ENCODE measurements at places on chromosomes 2 and 18.
A peak's percentile ranks its signal among the peaks of the same experiment; 100 is the strongest.

DNA sequence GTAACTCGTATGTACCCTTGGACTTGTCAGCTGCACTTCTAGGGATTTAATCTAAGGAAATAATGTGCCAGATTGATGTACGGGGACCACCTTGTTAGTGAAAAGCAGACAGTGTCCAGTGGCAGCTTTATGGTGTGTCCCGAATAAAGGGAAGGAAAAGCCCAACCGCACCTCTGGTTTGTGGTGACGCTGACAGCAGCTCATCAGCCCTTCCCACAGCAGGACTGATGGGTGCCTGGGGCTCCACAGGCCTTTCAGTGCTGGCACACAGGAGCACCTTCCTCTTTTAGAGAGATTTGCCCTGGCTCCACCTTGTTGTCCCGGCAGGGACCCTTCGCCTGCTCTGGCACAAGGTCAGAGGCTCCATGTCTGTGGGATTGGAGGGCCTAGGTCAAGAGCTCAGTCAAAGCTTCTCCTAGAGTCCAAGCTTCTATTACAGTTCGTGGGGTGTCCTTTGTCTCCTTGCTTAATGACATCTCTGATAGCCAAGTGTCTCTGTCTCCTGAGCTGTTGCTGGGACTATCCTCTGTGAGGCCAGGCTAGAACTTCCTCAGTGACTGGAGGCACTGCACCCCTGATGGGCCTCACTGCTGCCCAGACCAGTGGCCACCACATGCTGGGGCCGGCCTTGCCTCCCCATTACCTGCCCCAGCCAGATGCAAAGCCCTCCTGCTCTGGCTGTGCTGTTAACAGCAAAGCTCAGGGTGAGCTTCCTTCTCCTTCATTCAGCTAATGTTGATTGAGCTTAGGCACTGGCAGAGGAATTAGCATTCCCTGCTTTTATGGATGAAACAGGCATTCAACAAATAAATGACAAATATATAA is 33.0 kb upstream of the SCLY start:
- DNase-seq: no peak

DNA sequence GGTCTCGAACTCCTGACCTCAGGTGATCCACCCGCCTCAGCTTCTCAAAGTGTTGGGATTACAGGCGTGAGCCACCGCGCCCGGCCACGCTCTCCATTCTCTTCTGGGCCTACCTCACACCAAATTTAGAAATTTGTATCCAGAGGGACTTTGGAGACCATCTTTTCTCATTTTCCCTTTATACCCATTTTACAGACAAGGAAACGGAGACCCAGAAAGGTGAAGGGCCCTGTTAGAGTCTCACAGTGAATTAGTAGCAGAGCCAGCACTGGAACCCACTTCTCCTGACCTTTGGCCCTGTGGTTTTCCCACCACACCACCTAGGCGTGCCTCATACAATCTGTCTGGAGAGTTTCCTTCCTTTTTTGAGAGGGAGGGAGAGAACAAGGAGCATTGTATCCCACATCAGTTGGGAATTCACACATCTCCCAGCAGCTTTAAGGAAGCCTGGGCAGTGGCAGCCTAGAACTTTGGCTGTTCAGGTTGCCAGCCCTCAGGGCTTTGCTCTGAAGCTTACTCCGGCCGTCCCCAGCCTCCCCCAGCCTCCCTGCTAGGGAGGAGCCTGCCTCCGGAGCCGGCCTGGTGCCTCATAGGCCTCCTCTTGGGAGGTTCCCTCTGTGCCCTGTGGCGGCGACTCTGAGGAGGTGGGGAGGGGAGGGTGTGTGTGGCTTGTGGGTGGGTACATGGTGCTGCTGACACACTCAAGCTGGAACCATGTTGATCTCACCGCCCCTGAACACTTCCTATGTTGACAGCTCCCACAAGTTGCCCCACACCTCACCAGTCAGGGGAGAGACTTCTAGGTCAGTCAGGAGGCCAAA is 13.8 kb downstream of the FOSL2 start:
- DNase-seq: peak; percentile 84

DNA sequence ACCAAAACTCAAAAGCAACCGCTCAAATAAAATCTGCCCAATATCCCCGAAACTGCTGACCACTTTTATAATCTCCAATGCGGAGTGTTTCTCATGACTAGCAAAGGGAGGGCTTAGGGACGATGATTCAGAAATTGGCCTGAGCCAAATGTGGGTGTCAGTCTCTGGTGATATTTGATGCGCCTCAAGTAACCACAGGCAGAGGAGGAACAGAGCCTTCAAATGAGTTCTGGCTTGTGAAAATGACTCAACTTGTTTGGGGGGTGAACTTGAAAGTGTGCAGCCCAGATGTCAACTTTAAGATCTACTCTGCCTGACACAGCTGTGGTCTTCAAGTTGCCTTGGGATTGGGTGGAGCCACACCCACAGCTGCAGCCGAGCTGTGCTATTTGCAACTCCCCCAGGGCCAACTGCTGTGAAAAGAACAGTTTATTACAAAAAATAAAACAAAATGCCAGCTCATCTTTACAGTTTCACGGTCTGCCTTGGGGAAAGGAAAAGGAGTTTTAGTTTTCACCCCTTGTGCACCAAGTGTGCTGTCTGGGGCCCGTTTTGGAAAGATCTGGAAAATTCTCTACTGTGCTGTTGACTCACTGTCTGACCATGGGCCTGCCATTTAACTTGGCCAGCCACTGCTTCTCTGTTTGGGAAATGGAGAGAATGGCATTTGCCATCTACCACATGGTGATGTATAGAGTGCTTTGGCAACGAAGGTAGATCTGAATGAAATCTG is 222.1 kb downstream of the MTX2 start:
- peak; percentile 9 for DNase-seq

DNA sequence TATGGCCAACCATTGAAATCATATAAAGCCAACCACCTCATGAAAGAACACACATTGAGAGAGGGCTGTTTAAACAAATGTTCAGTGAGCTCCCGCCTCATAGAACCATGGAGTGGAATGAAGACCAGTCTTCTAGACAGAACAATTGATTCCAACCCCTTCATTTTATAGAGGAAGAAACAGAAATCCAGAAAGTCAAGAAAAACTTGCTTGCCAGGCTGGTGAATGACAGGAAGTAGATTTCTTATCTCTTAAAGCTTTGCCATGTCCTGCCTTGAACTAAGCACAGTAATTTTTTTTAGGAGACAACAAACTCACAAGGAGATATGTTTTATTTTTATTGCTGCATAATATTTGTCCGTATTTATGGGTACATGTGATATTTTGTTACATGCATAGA is 16.5 kb upstream of the NRP2 start:
- no peak for DNase-seq

DNA sequence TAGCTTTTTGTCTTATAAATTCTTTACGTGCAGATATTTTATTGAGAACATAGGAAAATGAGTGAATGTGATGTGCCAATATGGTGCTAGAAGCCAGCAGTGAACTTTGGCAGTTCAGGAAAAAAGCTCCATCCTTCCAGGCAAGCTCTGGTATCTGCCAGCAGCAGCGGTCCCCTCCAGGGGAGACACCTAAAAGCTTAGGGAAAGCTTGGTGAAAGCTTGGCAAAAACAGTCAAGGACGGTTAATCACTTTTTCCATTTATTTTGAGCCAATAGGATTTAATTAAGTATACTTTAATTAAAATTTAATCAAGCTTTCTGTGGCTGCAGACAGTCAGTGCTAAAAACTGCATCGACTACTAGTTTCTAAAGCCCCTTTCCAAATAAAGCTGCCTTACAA is 60.4 kb downstream of the PID1 start:
- no peak for DNase-seq

DNA sequence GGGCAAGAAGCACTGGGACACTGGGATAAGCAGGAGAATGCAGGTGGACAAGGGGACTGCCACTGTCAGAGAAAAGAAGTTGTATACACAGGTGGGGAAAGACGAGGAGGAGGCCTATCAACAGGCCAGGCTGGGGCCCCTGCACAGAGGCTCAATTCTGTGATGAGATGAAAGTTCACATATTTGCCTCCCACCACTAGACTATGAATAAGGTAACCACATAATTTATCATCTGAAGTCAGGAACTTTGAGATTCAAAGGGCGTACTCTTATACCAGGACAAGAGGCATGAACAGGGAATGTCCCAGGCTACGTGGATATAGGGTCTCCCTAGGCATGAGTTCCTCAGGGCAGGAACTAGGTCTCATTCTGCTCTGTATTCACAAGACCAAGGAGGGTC is 34.2 kb downstream of the RNU4ATAC start:
- no peak for DNase-seq

DNA sequence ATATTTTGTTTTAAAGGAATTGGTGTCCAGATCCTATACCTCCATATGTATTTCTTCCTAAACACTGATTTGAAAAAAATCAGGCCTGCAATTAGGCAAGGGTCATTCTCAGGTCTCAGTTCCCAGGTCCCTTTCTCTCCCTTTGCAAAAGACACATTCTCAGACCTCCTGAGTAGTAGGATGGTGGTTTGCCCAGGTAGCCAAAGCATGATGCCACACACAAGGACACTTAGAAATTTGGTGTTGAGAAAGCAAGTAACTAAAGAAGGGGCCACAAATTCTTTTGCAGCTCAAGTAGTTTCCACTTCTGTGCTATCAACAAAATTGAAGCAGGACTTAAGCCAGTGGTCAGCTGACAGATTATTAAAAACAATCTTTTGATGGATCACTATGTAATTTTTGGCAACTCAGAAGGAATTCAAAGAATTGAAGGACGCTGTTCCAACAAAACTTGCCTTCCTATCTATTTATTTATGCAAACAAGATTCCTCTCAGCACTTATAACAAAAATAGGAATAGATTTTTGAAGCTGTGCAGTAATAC is 6.6 kb upstream of the MYO5B start:
- DNase-seq: no peak

GRCh38 chr2:148670773-148671172 is 26.2 kb downstream of the EPC2 start:
- DNase-seq: no peak

DNA sequence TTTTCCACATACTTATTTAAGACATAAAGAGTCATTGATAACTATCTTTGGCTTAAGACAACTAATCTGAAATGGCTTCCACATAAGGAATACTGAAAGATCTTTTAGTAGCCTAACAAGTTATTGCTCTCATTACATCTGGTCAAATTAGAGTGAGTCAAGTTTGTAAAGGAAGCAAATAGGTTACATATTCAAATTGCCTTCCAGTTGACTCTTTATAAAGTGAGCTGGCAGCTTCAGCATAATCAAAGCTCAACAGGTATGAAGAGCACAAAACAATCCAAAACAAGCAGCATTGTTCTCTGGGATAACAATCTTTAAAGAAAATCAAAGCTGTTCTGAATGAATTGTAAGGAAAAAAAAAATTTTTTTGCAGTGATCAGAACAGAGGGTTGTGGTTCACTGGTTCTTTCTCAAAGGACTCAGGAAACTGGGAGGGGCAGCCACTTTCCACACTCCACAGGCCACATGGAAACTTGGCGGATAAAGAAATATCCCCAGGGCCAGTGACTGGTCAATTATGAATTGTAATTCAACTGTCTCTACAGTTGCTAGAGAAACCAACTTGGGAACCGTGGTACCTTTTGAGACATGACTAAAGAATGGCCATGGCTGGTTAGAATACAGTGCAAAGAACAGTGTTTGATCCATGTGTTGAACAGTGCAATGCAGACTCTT is 369.3 kb upstream of the KCNH7 start:
- DNase-seq: no peak

- no peak for DNase-seq
Observed at GRCh38 chr2:25146896-25147295, 21.5 kb downstream of the POMC start.

DNA sequence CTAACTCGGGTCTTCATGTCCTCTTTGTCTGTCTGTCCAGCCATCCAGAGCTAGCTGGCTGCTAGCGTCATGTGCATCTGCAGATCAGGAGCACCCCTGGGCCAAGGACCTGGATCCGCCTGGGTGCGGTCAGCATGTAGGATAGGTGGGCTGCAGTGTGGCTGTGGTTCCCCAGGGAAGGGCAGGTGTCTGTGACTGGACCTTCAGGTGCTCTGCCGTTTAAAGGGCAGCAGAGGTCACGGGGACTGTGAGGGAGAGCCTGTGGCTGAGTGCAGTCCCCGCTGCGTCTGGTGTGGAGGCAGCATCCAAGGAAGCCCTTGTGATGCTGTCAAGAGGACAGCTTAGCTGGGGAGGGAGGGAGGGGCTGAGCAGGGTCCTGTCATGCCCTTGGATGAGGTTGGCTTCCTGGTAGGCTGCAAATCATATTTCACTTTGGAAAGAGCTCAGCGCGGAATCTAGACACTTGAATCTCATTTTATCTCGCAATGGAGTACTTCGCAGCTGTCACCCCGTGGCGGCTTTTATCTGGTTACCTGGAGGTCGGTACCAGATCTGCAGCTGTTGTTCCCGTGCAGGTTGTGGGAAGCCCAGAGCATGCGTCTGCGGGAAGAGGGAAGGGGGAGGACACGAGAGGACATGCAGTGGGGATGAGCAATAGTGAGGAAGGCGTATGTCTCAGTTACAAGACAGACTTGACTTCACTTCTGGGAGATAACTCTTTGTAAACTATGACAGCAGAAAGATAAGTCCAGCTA is 5.9 kb upstream of the RALB start:
- no peak for DNase-seq

GRCh38 chr2:3079959-3080948 is 297.4 kb downstream of the EIPR1 start:
- DNase-seq: no peak

GRCh38 chr2:42569116-42569711 is 782 bp downstream of the MTA3 start:
- peak; percentile 9 for DNase-seq

DNA sequence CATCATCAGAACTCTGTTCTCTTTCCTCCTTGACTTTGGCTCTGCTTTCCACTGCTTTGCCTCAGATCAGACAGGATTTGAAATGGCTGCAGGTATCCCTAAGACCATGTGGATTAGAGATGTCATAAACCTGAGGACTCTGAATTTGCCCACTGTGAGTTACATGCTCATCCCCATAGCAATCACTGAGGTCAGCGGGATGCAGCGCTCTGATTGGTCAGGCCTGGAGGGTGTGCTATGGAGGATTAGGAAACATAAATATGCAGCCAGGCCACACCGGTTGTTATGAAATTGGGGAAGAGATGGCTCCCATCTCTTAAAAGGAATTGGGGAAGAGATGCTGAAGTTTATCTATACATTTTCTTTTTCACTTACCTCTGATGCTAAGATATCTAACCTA is 73.7 kb upstream of the DNAJC10 start:
- peak; percentile 31 for DNase-seq

DNA sequence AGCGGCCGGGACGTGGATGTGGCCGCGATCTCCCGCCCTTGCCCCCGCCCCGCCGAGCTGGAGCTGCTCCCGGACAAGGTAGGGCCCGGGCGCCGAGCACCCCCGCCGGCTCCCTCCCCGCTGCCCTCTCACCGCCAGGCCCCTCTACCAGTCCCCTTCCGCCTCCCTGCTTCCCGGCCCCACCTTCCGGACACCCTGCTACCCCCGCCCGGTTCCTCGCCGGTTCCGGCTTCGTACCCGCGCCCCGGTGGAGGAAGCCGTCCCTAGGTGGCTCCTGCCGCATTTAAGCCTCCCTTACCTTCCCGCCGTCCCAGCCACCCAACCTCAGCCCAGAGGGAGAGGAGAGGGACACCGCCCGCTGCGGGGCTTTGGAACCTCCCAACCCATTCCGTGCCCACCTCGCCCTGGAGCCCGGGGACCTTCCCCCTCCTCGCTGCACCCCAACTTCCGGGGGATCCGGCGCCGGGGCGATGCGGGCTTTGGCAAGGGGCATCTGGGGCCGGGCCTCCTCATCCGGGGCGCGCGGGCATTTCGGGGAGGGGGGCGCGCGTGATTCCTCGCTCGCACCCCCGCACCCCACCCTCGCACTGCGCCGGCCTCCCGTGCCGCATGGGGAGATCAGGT is 475 bp downstream of the B3GNT2 start:
- DNase-seq: peak; percentile 65

- DNase-seq: no peak
Observed at GRCh38 chr18:79517341-79517740, 121.6 kb downstream of the NFATC1 start.

- DNase-seq: no peak
Observed at GRCh38 chr18:10059610-10060468, 146.0 kb downstream of the VAPA start.
